A549 treated with Mapracorat at 1 μM for 4 hours (cell line): ENCODE measurements at places on chromosomes 1 and 21. TPM values are rescaled to one million over a fixed set of nuclear protein-coding genes. Genes with fewer than 3 reads are reported as not detected.

GPR153 gene
- 2.6 to 3.7 TPM (median 3.4 TPM) in 5 replicates for total RNA-seq

CCDC185 gene
- total RNA-seq, result 0.06 TPM in 1 of 5 replicates, not detected in the others

MFAP2 gene
- total RNA-seq, result 0.34 to 1.00 TPM (median 0.88 TPM) in 5 replicates

USH2A gene
- not detected in 5 replicates for total RNA-seq

POLR3C gene
- 35.4 to 41.4 TPM (median 38.1 TPM) in 5 replicates for total RNA-seq

TCEANC2 gene
- total RNA-seq, result 1.8 to 2.4 TPM (median 2.1 TPM) in 5 replicates
